MG63 (cell line): ENCODE measurements at places on chromosomes 7 and 10.

GRCh38 chr7:50739744-50740435 lies 42.8 kb downstream of the GRB10 start:
- DNase-seq, result no peak

DNA sequence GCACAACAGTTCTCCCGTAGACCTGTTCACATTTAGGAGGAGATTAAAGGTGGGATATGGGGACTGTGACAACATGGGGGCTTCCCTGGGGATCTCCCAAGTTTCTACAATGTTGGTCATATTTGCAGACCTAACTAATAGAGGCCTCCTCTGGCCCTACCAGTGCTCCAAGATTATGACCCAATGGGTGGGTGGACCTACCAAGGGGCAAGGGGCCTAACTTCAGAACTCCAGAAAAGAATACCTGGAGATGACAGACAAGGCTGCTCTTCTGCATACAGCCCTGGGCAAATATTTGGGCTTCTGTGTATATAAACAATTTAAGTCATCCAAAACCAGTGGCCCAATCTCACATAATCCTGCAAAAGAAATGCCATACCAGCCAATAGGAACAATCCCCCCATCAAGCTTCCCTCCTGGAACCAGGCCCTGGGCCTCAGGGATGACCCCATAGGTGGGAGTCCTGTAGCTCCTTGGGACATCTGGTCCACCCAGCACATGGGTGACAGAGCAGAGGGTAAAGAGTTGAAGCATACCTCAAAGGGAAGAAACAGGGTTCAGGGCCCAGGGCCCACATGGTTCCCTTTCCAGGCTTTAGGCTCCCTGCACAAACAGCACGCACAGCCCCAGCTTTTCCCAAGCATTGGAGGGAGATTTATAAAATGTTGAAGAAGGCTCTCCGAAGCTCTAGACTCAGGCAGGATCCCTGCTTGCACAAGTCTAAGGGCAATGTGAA lies 86.1 kb upstream of the CHST15 start:
- DNase-seq, result no peak

- DNase-seq, result no peak
These were observed 31.3 kb downstream of the PRKAG2 start for GRCh38 chr7:151845412-151846205.

GRCh38 chr10:96896884-96897589 lies 64.9 kb downstream of the LCOR start:
- DNase-seq, result no peak

- no peak for DNase-seq
These were observed 6.3 kb downstream of the SMURF1 start for GRCh38 chr7:99137411-99138180.

- DNase-seq, result no peak
These were observed 59.9 kb upstream of the AQP1 start for GRCh38 chr7:30851651-30852307.

DNA sequence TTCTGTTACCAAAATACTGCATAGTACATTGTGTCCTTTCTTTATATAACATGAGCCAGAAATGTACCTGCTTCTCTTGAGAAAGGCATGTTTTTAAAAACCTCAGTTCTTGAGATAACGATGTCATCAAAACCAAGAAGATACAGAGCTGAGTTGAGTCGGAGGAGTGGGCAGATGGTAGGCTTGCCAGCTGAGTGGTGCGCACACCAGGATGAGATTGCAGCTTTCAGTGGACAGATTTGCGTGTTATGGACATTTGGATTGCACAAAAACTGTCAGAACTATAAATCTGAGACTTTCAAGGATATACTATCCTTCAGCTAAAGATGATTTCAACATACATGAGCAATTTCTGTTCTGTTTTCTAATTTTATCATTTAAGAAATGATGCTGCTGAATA lies 25.0 kb downstream of the PRKAR2B start:
- no peak for DNase-seq

DNA sequence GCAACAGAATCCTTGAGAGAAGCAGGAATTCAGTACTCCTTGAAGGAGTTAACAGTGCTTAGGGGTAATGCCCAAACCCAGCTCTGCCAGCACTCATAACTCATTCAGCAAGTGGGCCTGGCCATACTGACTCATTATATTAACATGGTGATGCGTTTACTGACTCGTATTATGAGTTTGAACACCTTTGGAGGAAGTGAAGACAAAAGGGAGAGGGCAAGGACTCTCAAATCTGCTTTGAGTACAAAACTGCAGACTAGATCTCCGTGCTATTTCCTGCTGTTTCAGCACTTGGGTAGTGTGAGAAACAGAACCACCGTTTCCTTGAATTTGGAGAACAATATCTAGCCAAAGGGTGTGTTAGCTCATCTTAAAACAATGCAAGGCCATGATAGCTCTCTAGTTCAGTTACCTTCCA lies 30.8 kb downstream of the SLC16A9 start:
- peak; percentile 49 for DNase-seq

GRCh38 chr7:127791446-127792189 lies 139.6 kb downstream of the SND1 start:
- DNase-seq, result no peak

DNA sequence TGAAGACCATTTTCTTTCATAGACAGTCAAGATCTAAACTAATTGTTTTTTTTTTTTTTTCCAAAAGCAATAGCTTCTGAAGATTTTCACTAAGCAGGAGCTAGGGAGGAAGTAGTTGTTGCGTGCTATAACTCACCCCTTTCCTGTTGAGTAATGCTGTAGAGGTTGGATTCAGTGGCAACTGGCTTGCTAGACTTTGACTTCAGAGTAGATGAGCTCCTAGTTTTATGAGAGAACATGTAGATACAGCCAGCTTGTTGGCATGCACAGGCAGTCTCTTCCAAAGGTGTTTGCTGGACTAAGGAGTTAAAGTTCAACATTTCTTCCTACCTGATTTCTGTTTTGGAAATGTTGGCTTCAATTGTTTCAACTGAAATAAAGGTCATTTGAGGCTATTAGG lies 66.2 kb upstream of the MXI1 start:
- DNase-seq, result no peak

- no peak for DNase-seq
These were observed 35.1 kb downstream of the PLAC9 start for GRCh38 chr10:80167471-80168161.
